ENCODE measurements at places on chromosomes 2 and 18. TPM values are rescaled to one million over a fixed set of nuclear protein-coding genes. Genes with fewer than 3 reads are reported as not detected.

The CYP27A1 gene
- 54.0 TPM for total RNA-seq

DNA sequence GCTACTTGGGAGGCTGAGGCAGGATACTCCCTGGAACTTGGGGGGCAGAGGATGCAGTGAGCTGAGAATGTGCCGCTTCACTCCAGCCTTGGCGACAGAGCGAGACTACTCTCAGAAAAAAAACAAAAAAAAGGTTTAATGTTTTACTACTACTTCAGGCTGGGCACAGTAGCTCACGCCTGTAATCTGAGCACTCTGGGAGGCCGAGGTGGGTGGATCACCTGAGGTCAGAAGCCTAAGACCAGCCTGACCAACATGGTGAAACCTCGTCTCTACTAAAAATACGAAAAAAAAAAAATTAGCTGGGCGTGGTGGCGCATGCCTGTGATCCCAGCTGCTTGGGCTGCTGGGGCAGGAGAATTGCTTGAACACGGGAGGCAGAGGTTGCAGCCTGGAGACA lies 75.7 kb upstream of the ATIC start:
- H3K4me3 ChIP-seq = no peak overlapping the region
- H3K27me3 ChIP-seq = no peaks in the 10 kb centered on the region
- no peaks in the 10 kb centered on the region for H3K36me3 ChIP-seq
- no peak overlapping the region for H3K27ac ChIP-seq

The STAT1 gene
- 58.3 TPM for total RNA-seq

GRCh38 chr2:8996006-8996405 lies 7.5 kb downstream of the MBOAT2 start:
- no peaks in the 10 kb centered on the region for H3K4me1 ChIP-seq
- H3K36me3 ChIP-seq = no peaks in the 10 kb centered on the region
- H3K27ac ChIP-seq = no peak overlapping the region
- H3K27me3 ChIP-seq = no peaks in the 10 kb centered on the region
- no peak for DNase-seq

GRCh38 chr2:104788742-104789455 lies 65.0 kb upstream of the POU3F3 start:
- H3K27me3 ChIP-seq = no peaks in the 10 kb centered on the region
- H3K4me3 ChIP-seq = no peak overlapping the region
- no peaks in the 10 kb centered on the region for H3K36me3 ChIP-seq
- H3K27ac ChIP-seq = no peak overlapping the region
- no peak for DNase-seq

GRCh38 chr2:8589721-8590120 lies 92.1 kb upstream of the ID2 start:
- H3K4me1 ChIP-seq = no peaks in the 10 kb centered on the region
- H3K27ac ChIP-seq = no peak overlapping the region
- no peaks in the 10 kb centered on the region for H3K27me3 ChIP-seq
- H3K4me3 ChIP-seq = no peak overlapping the region

The KLHL41 gene
- total RNA-seq = 0.61 TPM

GRCh38 chr2:6410313-6410712 lies 455.4 kb downstream of the CMPK2 start:
- no peaks in the 10 kb centered on the region for H3K27me3 ChIP-seq
- H3K4me1 ChIP-seq = no peaks in the 10 kb centered on the region
- no peak overlapping the region for H3K4me3 ChIP-seq
- DNase-seq = no peak
- H3K36me3 ChIP-seq = no peaks in the 10 kb centered on the region

- H3K27ac ChIP-seq = no peak overlapping the region
- no peaks in the 10 kb centered on the region for H3K27me3 ChIP-seq
- no peak for DNase-seq
- no peaks in the 10 kb centered on the region for H3K36me3 ChIP-seq
- no peaks in the 10 kb centered on the region for H3K4me1 ChIP-seq
- no peak overlapping the region for H3K4me3 ChIP-seq
Observed at GRCh38 chr2:58918141-58918540, 677.0 kb upstream of the FANCL start.

The C2orf15 gene
- 3.1 TPM for total RNA-seq

The NCKAP5 gene
- total RNA-seq = 2.9 TPM

DNA sequence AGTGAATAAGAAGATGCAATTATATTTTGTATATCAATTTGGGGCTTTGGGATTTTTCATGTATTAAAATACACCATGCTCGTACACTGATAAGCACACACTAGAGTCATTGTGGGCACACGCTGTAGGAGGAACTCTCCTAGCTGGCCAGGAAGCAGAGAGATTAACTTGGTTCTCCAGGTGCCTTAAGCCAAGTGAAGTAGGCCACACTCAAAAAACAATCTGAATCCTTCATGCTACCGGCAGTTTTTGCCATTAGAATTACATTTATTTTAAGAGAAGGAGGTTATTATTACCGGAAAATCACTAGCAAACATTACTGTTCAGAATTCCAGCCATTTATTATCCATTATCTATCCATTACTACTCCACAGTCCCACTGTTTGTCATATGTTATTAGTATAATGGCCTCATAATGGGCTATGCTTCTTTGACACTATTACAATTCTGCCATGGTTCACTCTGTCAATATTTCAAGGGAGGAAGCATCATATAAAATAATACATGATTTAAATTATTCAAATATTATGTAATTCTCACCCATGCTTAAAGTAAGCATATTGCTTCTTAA lies 214.4 kb downstream of the L3MBTL4 start:
- H3K4me3 ChIP-seq = no peak overlapping the region
- no peaks in the 10 kb centered on the region for H3K4me1 ChIP-seq
- H3K27ac ChIP-seq = no peak overlapping the region
- DNase-seq = no peak

GRCh38 chr2:7709907-7710306 lies 792.7 kb downstream of the RNF144A start:
- H3K4me3 ChIP-seq = no peak overlapping the region
- H3K27me3 ChIP-seq = no peaks in the 10 kb centered on the region
- no peak for DNase-seq
- H3K4me1 ChIP-seq = no peaks in the 10 kb centered on the region
- H3K36me3 ChIP-seq = no peaks in the 10 kb centered on the region
- no peak overlapping the region for H3K27ac ChIP-seq

The DNPEP gene
- 96.7 TPM for total RNA-seq

DNA sequence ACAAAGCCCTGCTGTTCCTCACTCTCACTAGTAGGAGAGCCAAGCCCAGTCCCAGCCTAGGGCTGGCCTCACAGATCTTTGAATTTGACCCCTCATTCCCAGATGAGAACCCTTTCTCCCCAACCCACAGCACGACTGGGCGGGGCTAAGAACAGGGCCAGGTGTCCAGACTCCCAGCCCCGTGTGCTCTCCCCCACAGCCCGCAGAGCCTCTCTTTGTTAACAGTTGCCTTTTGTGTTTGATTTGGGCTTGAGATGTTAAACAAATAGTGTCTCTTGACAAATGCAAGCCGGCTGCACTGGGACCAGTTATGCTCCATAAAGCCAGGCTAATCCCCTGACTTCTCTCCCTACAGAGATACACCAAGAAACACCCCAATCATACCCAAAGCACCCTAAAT lies 4.7 kb upstream of the KCNK3 start:
- no peak overlapping the region for H3K4me3 ChIP-seq
- peaks cover 11% of the 10 kb centered on the region for H3K27me3 ChIP-seq
- H3K4me1 ChIP-seq = no peaks in the 10 kb centered on the region
- no peak for DNase-seq
- H3K27ac ChIP-seq = no peak overlapping the region
- no peaks in the 10 kb centered on the region for H3K36me3 ChIP-seq

GRCh38 chr2:113981404-113982134 lies 91.7 kb downstream of the ACTR3 start:
- H3K4me3 ChIP-seq = no peak overlapping the region
- no peak for DNase-seq
- no peaks in the 10 kb centered on the region for H3K4me1 ChIP-seq
- no peaks in the 10 kb centered on the region for H3K27me3 ChIP-seq
- H3K36me3 ChIP-seq = no peaks in the 10 kb centered on the region
- no peak overlapping the region for H3K27ac ChIP-seq

The NOSTRIN gene
- 37.2 TPM for total RNA-seq

DNA sequence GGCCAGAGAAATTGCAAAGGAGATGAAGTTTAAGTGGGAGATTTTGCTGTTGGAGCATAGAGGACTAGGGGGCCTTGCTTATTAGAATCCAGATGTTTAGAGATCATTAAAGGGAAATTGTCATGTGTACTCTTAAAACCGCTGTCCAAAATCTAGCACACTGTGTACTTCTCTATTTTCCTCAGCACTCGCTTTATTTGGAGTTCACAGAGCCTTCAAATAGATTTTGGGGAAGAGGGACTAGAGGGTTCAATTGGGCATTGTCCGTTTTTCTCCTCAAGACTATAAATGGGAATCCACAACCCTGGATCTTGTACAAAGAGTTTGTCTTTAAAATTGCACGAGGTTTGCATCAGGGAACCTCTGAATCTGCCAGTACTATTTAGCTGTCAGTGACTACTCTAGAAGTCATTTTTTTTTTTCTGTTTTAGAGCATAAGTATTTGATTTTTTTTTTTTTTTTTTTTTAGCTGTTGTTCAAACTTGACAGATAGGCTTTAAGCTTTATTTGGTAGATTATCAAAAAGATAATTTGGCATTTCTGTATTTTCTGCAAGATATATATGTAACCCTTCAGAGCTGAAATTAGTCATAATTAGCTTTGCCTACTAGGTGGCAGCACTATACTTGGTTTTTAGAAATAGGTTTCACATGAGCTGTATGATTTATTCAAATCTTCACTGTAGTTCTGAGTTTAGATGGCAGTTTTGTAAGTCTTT lies 14.2 kb downstream of the PMS1 start:
- H3K27me3 ChIP-seq = no peaks in the 10 kb centered on the region
- no peak overlapping the region for H3K4me3 ChIP-seq
- no peak for DNase-seq
- no peaks in the 10 kb centered on the region for H3K36me3 ChIP-seq
- no peaks in the 10 kb centered on the region for H3K4me1 ChIP-seq

- DNase-seq = no peak
- peaks cover 28% of the 10 kb centered on the region for H3K4me1 ChIP-seq
- no peaks in the 10 kb centered on the region for H3K36me3 ChIP-seq
- H3K27ac ChIP-seq = no peak overlapping the region
- H3K27me3 ChIP-seq = peaks cover 72% of the 10 kb centered on the region
Observed at GRCh38 chr2:63049211-63049969, 1.2 kb upstream of the OTX1 start.

The CACNB4 gene
- total RNA-seq = 1.0 TPM

GRCh38 chr2:63029058-63029457 lies 21.6 kb upstream of the OTX1 start:
- H3K27me3 ChIP-seq = no peaks in the 10 kb centered on the region
- no peaks in the 10 kb centered on the region for H3K36me3 ChIP-seq
- H3K4me3 ChIP-seq = no peak overlapping the region
- H3K27ac ChIP-seq = no peak overlapping the region
- H3K4me1 ChIP-seq = no peaks in the 10 kb centered on the region

The ACADL gene
- total RNA-seq = not detected

The PCARE gene
- total RNA-seq = not detected

DNA sequence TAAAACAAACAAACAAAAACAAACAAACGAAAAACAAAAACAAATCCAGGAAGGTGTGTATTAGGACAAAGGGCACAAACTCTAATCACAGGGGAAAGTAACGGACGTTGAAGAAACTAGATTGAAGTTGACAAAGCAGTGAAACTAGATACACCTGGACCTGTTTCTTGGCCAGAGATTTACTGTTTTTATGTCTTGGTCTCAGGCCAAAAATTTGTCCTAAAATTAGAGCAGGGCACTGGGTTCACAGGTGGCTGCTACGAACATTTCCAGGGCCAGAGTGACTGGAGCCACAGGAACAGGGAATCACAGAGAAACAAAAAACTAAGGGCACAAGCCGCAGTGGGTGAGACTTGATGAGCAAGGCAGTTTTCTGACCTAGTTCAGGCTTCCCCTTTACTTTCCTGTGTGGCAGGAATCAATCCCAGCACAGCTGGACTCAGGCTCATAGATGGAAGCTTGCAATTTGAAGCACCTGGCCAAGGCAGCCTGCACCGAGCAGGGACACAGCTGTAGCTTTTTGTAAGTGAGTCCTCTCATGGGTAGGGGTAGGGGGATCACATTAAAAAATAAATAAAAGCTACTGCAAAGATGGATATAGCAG lies 329.4 kb downstream of the DLGAP1 start:
- no peak overlapping the region for H3K27ac ChIP-seq
- no peaks in the 10 kb centered on the region for H3K4me1 ChIP-seq
- no peaks in the 10 kb centered on the region for H3K27me3 ChIP-seq

The ST6GAL2 gene
- total RNA-seq = 1.7 TPM

GRCh38 chr2:48292393-48292792 lies 237.6 kb upstream of the STON1 start:
- DNase-seq = no peak
- no peaks in the 10 kb centered on the region for H3K4me1 ChIP-seq
- H3K36me3 ChIP-seq = no peaks in the 10 kb centered on the region
- H3K27ac ChIP-seq = no peak overlapping the region

DNA sequence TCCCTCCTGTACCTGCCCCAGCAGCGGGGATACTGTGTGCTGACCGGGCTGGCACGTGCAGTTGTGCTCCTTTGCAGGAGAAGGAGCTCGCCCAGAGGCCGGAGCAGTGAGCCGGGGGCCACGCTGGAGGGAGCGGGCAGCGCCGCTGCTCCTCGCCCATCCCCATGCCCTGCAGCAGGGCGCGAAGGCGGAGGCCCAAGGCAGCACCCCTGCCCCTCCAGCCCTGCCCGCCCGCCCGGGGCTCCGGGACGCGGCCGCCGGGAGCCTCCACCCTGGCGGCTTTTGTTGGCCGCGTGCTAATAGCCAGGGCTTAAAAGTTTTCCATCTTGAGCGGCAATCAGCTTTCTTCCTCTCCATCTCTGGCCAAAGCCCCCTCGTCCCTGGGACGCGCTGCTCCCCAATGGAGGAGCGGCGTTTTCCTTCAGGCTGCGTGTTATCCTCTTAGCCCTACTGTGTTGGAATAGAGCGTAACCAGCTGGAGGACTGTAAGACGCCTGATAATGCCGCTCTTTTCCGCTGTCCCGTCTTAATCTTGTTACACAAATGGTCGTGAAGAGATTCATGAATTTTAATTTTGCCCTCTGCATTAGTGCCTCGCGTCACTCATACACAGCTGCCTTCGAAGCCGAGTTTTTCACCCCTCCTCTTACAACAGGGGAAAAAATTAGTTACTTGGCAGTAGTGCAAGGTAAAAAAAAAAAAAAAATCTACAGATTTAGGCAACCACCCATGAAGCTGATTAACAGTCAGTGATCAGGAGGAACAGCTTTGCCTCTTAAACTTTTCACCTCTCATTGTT lies 172.9 kb upstream of the SIX3 start:
- no peaks in the 10 kb centered on the region for H3K36me3 ChIP-seq
- no peak for DNase-seq
- no peak overlapping the region for H3K27ac ChIP-seq
- no peak overlapping the region for H3K4me3 ChIP-seq
- no peaks in the 10 kb centered on the region for H3K4me1 ChIP-seq

GRCh38 chr18:42706029-42706608 lies 409.4 kb downstream of the RIT2 start:
- no peaks in the 10 kb centered on the region for H3K27me3 ChIP-seq
- no peak overlapping the region for H3K27ac ChIP-seq
- H3K4me3 ChIP-seq = no peak overlapping the region
- no peaks in the 10 kb centered on the region for H3K36me3 ChIP-seq
- no peaks in the 10 kb centered on the region for H3K4me1 ChIP-seq

The POLR1A gene
- total RNA-seq = 35.9 TPM
